ENCODE measurements at places on chromosomes 2 and 18.

- DNase-seq: no peak
Measured at GRCh38 chr2:178101321-178102079, 10.7 kb upstream of the RBM45 start.

- no peak for DNase-seq
Measured at GRCh38 chr2:137963535-137964065, 673 bp upstream of the HNMT start.

DNA sequence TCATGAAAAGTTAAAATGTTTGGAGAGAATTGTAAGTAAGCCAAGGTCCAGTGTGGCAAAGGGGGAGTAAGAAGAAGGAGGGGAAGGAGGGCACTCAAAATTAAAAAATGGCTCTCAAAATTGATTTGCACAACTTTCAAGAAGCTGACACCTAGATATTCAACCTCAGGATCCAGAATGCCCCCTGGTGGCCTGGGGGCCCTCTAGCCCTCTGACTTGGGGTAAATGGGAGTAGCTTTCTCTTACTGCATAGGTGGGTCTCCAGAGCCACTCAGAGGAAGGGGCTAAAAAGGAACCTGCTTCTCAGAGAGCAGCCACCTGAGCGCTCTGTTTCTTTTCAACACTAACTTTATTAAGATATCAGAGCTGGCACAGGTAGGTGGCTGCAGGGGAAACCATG lies 968.5 kb downstream of the BCL11A start:
- no peak for DNase-seq

DNA sequence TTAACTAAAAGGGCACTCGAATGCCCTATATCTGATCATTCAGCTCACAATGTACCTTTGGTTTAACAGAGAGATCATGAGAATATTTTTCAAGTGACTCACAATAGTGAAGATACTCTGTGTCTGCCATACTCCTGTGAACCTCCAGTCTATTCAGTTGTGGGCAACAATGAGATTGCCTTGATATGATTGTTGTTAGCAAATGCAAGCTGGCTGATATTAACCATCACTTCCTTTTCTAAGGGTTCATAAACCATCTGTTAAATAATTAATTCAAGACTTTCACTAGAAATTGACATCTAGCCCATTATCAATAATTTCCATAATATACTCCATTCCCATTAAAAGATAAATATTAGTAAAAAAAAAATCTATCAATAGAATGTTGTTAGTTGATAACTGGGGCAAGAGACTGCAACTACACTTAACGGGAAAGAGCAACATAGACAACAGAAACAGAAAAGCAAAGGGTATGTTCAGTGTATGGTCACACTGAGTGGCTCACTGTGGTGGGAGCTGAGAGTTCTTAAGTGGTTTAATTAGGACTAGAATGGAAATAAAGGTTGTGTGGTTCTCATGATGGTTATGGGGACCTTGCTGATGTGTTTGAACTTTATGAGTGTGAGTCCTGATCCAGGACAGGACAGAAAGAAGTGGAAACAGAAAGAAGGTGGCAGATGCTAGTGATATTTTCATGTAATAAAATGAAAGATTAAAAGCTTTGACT lies 11.9 kb downstream of the IL18RAP start:
- no peak for DNase-seq

DNA sequence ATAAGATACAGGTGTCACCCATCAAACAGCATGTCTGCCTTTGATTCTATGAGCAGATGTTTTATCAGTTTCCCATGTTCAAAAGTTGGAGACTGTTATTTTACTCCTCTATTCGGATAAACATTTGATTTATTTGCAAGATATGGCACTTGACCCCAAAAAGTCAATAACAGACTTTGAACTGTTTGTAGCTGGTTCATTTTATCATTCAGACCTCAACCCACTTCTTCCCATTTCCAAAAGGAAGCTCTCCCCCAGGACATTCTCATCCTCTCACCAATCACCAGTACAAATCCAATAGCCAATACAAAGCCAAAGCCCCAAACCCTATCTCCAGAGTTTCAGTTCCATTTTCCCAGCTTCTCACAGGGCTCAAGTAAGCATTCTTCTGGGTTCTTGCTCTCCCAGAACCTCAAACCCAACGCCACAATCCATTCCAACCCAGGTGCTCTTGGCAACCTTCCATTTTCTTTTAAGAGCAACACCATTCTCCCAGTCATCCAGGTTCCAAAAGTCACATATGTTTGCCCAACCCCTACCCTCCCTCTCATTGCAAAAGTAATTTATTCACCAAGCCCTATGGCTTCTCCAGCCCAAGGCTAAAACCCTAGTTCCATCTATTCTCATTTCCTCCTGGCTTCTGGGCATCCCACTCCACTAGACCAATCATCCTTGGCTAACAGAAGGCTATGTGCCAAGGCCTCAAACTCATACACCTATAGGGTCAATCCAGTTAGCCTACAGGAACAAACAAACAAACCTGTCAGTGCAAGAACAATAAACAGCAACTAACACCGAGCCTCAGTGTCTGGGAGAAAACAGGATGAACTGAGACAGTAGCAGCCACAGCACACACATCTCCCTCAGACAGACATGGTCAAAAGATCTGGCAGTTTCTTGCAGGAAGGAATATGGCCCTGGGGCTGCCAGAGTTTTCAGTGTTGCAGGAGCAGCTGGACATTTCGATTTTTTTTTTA lies 9.2 kb downstream of the ACVR1 start:
- no peak for DNase-seq

DNA sequence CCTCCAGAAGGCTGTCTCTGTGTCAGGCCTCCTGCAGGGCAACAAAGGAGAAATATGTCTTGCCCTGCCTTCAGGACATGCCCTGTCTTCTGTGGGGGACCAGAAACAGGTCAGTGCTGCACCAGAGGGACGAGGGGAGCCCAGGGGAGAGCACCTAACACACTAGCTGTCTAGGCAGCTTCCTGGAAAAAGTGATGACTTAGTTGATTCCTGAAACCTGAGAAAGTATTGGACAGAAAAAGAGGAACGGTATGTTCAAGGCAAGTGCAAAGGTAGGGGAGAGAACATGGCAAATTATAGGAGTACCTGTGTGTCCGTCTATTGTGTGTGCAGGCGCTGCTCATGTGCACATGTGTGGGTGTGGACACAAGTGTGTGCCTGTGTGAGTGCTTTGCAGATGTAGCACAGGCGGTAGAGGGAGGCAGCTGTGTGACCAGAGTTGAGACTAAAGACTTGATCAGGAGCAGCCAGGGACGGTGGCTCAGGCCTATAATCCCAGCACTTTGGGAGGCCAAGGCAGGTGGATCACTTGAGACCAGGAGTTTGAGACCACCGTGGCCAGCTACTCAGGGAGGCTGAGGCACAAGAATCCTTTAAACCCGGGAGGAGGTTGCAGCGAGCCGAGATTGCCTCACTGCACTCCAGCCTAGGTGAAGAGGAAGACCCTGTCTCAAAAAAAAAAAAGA lies 119.5 kb downstream of the GYPC start:
- no peak for DNase-seq

DNA sequence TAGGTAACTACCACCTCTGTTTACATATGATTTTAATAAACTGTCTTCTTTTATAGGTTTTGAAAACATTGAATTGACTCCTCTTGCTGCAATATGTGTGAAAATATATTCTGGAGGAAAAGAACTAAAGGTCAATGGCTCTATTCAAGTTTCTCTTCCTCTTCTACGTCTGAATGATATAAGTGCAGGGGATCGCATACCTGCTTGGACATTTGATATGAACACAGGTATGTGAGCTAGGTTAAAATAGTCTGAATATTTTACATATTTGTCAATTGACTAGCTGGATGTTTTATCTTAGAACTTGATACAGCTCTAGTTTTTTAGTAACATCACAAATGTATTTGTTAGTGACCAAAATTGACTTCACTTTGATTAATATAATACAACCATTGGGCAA lies 57.2 kb downstream of the FAM171B start:
- no peak for DNase-seq

DNA sequence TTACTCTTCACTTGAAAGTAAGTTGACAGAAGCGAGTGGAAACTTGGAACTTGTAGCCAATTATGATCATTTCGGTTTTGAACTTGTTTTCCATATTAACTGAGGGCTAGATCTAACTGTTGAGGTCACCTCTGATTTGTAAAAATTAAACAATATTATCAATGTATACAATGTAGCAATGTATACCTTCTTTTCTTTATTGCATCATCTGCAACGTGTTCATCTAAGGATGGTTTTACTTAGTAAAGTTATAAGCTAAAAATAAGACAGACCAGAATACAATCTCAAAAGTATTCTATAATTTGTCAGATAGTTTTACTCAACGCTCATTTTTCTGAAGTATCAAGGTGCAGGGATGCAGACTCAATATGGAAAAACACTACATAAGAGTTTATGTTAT lies 435.0 kb upstream of the TNP1 start:
- no peak for DNase-seq
